ENCODE measurements at places on chromosomes 5 and 9.

GRCh38 chr9:87834357-87834756 is 48.3 kb upstream of the SPATA31E1 start:
- DNase-seq = no peak

GRCh38 chr9:90307167-90307833 is 335.3 kb downstream of the DIRAS2 start:
- DNase-seq = no peak

- no peak for DNase-seq
These were observed 152.1 kb downstream of the GNAQ start for GRCh38 chr9:77879437-77879943.

DNA sequence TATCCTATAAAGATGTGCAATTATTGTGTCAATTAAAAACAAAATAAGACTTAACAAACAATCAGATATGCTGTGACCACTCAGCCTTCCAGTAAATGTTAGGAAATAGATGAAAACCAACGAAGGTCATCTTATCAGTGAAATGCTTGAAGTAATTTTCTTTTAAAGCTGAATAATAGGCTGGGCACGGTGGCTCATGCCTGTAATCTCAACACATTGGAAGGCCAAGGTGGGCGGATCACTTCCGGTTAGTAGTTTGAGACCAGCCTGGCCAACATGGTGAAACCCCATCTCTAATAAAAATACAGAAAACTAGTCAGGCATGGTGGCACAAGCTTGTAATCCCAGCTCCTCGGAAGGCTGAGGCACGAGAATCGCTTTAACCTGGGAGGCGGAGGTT is 31.2 kb downstream of the NLN start:
- no peak for DNase-seq

GRCh38 chr9:27528076-27528885 is 1.3 kb downstream of the MOB3B start:
- no peak for DNase-seq

- DNase-seq = no peak
These were observed 18.1 kb downstream of the PTCH1 start for GRCh38 chr9:95498641-95499040.
